ENCODE measurements at places on chromosomes 3 and 15.
A peak's percentile ranks its signal among the peaks of the same experiment; 100 is the strongest.

DNA sequence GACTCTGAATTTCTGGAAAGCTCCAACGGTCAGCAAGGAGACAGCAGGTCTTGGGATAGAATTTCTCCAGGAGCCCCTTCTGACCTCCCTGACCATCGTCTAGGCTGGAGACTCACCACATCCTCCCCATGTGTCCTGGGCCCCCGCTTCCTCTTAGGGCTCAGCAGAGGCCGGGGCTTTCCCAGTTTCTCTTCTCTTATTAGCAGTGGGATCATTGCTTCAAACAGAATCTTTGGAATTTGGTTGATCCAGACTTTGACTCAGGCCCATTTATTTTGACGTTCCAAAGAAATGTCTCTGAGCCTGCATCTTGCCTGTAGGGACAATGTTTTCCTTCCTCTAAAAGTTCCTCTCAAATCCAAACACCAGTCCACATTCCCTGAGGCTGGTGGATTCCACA, 38.4 kb upstream of the SLC6A6 start:
- DNase-seq = no peak

DNA sequence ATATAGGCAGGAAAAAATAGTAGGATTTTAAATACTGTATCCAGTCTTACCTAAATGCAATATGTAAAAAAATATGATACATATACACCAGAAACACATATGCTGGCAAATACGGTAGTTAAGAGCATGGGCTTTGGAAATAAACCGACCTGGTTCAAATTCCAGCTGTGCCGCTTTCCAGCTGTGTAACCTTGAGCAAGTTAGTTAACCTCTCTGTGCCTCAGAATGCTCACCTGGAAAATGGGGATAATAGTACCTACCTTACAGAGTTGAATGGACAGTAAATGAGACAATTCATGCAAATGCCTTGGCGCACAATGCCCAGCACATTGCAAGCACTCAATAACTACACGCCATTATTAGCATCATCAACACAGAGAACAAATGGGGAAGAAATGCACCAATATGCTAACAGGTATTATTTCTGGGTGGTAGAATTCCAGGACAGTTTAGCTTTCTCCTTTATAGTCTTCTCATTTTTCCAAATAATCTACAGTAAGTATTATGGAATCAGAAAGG, 50.6 kb downstream of the SUMF1 start:
- DNase-seq = no peak

DNA sequence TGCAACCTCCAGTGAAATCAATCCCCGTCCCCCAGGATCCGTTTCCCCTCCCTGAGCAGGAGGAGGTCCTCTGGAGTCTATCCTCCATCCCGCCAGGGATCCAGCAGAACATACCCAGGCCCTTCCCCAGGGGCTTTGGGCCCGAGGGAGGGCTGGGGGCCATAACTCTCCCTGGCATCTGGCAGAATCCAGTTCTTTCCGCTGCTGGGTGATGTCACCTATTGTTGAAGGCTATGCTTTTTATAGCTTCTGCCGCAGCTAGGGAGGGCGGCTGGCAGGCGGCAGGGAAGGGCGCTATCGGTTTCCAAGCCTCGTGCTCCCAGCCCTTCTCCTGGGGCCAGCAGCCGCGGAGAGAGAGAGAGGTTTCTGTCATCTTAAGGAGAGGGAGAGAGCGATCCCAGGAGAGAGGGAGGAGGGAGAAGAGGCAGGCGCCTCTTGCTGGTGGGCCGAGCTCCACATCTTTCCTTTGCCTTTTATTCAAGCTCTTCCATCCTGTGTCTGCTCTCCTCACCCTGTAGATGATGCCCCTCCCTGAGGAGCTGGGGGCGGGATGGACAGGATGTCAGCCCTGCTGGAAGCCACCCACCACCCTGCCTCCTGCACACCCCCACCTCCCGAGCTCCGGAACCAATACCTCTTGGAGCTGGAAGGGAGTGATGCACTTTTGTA, 120.1 kb downstream of the ANP32A start:
- no peak for DNase-seq

GRCh38 chr3:102141096-102141927, 292.0 kb downstream of the NFKBIZ start:
- no peak for DNase-seq

- DNase-seq = no peak
Measured at GRCh38 chr15:79896131-79896633, 632 bp downstream of the MTHFS start.

DNA sequence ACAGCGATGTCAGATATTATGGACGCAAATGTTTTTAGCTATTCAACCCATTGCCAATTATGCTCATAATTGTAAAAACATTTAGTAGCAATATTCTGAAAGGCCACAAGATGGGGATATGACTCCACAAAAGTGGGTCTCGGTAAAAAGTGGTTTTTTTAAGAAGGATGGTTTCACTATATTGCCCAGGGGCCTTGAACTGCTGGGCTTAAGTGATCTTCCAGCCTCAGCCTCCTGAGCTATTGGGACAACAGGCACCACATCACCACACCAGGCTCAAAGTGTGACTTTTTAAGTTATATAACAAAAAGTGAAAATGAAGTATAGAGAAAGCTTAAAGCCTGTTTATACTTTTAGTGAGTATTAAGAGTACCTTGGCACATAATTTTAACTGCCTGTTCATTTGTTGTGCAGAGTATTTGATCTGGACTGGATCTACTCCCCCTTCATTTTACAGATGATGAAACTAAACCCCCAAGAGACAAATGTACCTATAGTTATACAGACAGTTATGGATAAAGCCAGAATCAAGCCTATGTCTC, 9.4 kb downstream of the NAA50 start:
- peak; percentile 9 for DNase-seq

DNA sequence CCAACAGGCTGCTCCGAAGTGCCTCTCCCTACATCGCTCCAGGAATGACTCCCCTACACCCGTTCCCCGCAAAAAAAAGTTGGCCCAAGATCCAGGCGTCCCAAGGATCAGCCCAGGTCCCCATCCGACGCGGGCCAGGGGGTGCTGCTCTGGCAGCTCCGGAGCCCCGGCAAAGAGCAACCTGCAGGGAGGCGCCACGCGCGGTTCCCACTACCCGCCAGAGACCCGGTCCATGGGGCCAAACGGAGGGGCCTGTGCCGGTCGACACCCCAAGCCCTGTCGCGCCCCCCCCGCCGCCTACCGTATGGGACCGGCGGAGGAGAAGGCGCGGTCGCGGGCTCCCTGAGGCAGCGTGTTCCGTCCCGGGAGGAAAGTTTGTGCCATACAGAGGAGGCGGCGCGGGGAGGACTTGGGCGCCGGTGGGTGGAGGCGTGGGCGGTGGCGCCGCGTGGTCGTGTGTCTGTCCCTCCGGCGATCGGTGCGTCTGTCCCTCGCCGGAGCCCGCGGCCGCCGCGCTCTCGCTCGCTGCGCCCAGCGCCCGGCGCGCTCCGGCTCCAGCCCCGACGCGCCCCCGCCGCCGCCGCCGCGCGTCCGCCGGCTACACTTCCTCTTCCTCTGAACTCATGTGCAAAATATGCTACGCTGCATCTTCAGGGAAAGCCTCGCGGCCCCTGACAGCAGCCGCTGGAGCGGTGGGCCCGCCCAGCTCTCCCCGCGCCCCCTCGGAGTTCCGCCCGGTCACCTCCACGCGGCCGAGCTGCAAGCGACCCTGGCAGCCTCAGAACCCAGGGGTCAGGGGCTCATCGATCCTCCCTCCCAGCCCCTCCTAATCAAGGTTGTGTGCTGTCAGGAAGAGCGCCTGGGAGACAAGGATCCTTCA, at the start of gene RFTN1:
Gene RFTN1 (minus strand): TSS at position 559 of the 880 bp plus-strand sequence. CDS start 19,830 bp downstream, outside the sequence.
- peak; percentile 60 for DNase-seq

- DNase-seq = no peak
Measured at GRCh38 chr3:153666991-153667740, 454.0 kb upstream of the ARHGEF26 start.

DNA sequence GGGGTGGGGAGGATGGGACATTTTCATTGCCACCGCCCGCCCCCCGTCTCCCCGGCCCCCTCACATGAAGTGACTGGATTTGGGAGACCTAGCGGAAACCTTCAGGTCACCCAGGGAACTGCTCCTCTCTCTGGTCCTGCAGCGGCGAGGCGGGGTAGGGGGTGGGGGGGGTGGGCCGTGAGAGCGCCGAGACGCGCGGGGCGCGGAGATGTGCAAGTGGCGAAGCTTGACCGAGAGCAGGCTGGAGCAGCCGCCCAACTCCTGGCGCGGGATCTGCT, 712 bp upstream of the MME start:
- no peak for DNase-seq
